ENCODE measurements at places on chromosomes 1 and 21.

DNA sequence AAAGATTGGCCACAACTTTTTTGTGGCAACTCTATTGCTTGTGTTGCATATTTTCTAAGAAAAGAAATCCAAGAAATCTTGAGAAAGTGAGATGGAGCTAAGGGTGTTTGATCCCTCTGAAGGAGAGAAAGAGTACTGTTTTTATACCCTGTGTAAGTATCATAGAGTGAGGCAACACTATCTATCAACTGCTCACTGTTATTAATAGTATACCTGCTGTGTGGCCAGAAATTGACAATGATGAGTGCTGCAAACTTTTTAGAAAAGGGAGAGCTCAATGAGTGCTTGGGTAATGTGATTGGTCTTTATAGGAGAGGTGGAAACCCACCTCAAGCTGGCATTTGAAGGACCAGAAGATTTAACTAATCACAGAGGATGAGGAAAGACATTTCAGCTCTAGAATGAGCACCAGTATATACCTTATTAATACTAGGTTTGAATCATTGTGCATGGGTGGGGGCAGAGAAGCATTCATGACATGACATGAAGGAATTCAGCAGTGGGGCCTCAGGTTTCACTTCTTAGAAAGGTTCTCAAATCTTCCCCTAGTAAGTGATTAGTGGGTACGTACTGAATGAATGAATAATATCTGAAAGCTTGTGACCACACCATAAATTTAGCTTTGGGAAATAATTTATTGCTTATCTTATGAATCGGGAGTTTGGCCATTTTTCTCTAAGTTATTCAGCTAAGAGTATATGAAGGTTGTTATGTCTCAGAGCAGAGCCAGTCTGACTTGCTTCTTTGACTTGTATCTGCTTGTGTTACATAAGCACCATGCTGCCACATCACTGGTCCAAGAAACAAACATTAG, 169.2 kb upstream of the SGIP1 start:
- DNase-seq, result no peak

DNA sequence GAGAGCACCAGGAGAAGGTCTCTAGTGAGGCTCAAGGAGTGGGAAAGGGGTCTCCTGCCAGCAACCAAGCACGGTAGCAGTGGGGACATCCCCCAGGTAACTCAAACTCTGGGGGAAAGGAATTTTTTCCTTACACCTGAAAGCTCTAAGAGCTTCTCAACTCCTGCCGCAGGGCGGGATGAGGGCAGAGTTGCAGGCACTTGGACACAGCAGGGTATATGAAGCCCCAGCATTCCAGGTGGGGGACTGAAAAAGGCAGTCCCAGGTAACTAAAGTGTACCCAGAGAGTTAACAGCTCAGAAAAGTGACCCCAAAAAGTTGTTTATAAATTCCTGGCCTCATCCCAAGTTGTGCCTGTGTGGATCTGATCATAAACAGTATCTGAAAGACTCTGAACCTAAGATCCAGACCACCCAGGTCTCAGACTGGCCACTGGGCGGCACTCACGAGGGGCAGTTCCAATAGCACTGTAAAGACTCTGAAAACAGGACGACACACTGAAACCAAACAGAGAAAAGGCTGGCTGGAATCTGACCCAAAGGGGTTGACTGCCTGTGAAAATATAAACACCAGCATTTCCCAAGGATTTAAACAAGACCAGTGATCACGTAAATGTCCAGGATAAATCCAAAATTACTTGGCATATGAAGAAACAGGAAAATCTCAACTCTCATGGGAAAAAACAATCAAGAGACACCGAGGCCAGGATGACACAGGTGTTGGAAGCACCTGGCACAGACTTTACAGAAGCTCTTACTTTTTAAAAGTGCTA, 47.5 kb downstream of the HSF2BP start:
- DNase-seq, result peak; percentile 70

DNA sequence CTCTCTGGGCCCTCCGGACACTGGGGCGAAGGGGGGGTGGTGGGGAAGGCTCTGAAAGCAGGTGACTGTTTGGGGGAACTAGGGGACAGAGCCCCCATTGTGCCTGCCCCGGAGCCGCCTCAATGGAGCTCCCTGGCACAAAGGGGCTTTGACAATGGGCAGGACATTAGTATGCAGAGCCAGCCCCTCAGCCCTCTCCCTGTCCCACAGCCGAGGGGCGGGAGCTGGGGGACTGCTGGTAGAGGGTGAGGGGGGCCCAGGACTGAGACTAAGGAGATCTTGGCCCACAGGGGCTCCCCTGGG, 7.8 kb downstream of the KCNJ10 start:
- DNase-seq, result no peak

DNA sequence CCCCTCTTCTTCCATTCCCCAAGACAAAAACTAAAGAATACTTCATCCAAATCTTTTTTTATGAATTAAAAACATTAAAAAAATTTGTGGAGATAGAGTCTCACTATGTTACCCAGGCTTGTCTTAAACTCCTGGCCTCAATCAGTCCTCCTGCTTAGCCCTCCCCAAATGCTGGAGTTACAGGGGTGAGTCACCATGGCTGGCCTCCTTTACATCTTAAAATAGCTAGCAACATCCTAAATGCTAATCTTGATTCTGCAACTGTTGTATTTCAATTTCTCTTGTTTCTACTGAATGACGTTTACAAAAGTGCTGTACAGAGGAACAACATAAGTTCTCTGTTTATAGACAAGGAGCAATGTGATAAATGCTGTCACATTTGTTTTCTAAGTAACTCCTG, 483.5 kb downstream of the ADGRL2 start:
- DNase-seq, result no peak

GRCh38 chr1:157095551-157095950, 4.1 kb downstream of the ETV3L start:
- DNase-seq, result no peak

DNA sequence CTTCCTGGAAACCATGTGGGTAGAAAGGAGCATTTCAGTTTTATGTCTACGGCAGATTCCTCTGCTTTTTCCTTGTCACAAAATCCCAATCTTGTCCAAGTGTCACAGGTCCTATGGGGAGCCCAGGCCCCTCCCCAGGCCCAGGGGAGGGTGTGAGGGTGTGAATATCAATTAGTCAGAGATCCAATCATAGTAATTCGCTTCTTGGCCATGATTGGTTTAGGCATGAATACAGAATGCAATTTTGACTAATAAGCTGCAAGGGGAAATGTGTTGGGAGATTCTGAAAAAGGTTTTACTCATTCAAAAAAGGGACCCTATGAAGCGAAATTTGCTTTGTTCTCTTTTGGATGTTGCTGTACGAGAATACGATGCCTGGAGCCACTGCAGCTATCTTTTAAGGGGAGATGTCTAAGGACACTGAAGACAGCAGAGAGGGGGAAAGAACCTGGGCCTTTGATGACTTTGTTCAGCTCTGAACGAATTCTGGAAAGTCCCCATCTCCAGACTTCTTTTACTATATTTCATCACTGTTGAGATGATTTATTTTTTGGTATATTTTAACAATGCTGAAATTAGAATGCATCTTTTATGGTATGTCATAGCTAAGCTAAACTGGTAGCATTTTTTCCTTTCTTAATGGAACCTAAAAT, 18.2 kb downstream of the TSPAN2 start:
- no peak for DNase-seq

GRCh38 chr1:154104433-154105082, 50.3 kb downstream of the NUP210L start:
- no peak for DNase-seq

- no peak for DNase-seq
Observed at GRCh38 chr21:8993284-8993942, 1528.0 kb upstream of the TPTE start.

DNA sequence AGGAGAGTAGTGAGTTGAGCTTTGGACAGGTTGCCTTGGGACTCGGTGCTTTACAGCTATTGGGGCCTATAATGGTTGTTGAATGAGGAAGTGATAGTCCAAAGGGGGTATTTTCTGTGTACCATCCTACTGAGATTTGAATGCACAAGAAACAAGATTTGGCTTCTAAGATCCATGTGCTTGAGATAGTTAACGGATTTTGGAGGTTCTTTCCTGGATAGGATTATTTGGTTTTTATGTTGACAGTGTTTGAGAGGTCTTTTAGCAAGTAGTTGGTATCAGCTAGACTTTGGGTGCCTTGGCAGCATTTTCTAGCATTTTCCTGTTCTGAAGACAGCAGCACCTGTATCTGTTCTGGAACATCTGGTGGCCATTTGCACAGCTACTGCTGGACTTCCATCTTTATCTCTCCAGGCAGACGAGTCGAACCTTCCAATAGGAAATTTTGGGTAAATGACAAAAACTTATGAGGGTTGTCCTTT, 3.6 kb upstream of the SCAF4 start:
- no peak for DNase-seq

DNA sequence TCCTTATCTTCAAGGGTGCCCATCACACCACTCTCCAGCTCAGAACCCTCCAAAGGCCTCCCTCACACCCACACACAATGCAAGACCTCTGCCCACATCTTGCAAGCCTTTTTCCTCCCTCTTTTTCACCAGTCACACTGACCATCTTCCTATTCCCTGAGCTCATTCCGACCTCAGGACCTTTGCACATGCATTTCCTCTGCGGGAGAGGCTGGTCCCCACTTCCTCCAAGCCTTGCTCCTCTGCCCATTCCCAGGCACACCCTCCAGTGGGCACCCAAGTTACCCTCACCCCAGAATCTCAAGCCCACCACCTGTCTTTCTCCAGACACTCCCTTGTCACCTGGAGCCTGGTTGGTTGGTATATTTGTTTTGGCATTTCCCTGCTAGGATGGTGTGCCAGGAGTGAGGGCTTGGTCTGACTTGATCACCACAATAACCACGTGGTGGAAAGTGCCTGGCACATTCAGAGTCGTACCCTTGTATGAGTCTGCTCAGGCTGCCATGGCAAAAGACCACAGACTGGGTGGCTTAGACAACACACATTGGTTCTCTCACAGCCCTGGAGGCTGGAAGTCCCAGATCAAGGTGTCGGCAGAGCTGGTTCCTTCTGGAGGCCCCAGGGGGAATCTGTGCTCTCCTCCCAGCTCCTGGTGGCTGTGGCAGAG, 13.2 kb downstream of the MX2 start:
- DNase-seq, result no peak

- DNase-seq, result no peak
Observed at GRCh38 chr1:192496369-192497056, 79.1 kb upstream of the RGS1 start.

GRCh38 chr1:229619614-229620013, 6.3 kb downstream of the TAF5L start:
- no peak for DNase-seq

GRCh38 chr1:15016526-15016925, 137.0 kb upstream of the TMEM51 start:
- no peak for DNase-seq

- DNase-seq, result no peak
Observed at GRCh38 chr1:244992833-244993232, 128.5 kb upstream of the HNRNPU start.

DNA sequence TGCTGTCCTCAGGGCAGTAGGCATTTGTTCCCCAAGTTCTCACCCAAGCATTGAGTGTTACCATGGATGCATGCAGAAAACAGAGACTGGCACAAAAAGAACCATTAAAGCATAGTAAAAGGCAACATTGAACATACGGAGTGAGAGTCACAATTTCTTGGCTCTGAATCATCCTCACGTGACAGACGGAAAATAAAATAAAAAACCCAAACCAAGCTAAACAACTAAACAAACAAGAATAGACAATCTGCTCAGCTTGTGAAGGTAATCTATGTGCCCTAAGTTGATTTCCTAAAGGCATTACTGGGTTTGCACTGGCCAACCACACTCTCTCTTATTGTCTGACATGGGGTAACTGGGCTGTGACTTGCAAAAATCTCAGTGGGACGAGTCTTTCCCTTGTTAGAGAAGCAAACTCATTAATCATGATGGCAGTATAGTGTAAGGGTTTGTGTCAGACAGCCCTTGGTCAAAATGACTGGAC, 306.0 kb downstream of the ASTN1 start:
- no peak for DNase-seq

- no peak for DNase-seq
Observed at GRCh38 chr1:98398092-98398491, 263.4 kb upstream of the SNX7 start.

GRCh38 chr1:165179306-165179705, 177.2 kb downstream of the LMX1A start:
- no peak for DNase-seq

GRCh38 chr1:23475134-23475628, 8.8 kb downstream of the ASAP3 start:
- DNase-seq, result no peak

All from NCI-H146 (cell line).